Brain microvascular endothelial cell (primary cell): ENCODE measurements at places on chromosomes 7 and 10.

DNA sequence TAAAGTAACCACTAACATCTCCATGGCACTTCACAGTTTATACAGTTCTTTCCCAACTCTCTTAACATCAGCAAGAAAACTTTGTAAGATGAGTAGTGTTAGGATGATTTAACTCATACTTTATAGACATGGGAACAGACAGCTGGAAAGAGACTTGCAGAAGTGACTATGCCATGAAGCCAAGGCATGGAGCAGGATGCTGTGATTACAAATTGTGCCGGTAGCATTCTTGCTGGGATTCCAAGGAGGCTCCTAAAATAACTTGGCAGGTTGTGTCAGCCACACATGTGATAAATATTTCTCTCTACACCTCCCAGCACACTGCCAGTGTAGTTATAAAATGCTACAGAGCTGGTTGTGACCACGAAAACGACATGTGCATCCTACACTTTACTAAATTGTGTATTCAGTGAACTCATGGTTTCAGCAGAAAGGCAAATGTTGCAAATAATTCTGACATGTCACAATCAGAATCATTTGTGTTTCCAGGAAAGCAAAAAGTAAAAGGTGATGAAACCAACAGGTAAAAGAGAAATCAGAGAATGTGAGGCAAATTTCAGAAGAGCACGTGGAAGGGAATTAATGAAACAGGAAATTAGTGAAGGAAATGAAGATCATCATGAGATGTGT, 5.6 kb upstream of the CYP3A4 start:
- no peak for DNase-seq

GRCh38 chr10:93468461-93469213, 13.5 kb downstream of the MYOF start:
- peak; percentile 90 for DNase-seq

DNA sequence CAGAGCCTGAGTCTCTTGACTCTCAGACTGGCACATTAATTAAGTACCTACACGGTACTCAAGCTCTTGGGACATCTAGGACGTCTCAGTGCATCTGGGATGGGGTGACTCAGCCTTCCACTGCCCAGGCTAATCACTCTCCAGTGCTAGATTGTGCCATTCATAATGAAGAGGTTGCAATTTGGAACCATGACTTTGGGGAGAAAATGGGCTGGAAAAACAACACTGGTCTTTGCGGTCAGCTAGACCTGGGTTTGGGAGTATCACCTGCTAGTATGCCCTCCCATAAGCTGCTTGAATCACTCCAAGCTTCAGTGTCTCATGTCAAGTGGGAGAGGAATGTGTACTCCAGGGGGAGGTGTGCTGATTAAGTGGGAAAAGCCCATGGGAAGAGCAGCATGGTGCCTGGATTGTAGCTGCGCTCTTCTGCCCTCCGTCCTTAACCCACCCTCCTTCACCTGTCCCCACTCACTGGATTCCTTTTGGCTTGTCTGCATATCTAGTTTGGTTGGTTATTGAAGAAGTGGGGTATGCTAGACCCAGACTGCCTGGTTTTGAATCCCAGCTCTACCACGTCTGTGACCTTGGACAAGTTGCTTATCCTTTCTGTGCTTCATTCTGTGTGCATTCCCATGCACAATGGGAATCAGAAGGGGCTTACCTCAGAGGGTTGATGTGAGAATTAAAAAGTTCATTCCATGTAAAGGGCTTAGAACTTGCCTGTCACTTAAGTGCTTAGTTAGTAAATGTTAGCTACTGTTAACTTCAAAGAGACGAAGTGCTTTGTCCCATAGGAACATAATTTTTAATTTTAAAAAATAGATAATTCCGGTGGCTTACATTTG, 3.8 kb downstream of the NFE2L3 start:
- peak; percentile 52 for DNase-seq

DNA sequence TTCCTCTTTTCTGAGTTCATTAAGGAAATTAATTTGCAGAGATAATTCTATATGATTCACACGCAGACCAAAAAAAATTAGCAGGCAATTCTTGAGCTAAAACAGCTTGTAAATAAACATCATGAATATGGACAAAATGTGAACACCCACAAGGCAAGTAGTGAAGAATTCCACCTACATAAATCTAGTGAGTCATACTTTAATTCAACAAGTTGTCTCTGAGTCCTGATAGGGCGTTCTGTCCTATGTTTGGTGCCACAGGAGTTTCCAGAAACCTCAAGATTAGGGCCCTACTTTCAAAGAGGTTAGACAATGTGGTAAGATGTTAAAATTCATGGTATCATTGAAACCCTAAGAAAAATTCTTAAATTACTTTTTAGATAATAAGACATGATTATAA, 122.3 kb downstream of the SGMS1 start:
- DNase-seq, result no peak

GRCh38 chr10:45063591-45064231, 63.0 kb downstream of the ZNF22 start:
- no peak for DNase-seq

DNA sequence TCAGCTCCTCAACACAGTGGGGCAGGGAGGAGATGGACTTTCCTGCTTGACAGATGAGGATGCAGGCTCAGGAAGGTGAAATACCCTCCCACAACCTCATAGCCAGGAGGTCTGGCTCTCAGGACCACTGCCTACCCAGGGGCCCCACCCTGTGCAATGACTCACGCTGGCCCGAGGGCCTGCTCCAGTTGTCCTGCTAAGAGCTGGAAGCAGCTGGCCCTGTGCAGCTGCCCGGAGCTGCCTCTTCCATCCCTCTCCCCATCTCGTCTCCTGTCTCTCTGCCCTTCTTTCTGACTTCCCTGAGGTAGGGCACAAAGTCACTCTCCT, 123.9 kb downstream of the ZMIZ1 start:
- DNase-seq, result no peak

GRCh38 chr7:32935558-32935957, 21.7 kb upstream of the FKBP9 start:
- DNase-seq, result no peak

GRCh38 chr7:69196593-69196992, 401.7 kb upstream of the AUTS2 start:
- DNase-seq, result no peak

- no peak for DNase-seq
Measured at GRCh38 chr7:30721211-30721610, 30.7 kb upstream of the INMT start.

GRCh38 chr7:42747044-42747443, 164.8 kb downstream of the C7orf25 start:
- DNase-seq, result no peak
